Activated naive CD4-positive, alpha-beta T cell treated with Interleukin-2 at 50 U/mL for 16 hours (primary cell): ENCODE measurements at places on chromosomes 1 and 21.

- peak; percentile 44 for DNase-seq
Measured at GRCh38 chr1:1171546-1172340, 1.9 kb upstream of the TTLL10 start.

- no peak for DNase-seq
Measured at GRCh38 chr1:74771913-74772515, 39.1 kb downstream of the TYW3 start.

GRCh38 chr1:85274969-85275453 lies 1.4 kb downstream of the BCL10 start:
- no peak for DNase-seq

- DNase-seq, result no peak
Measured at GRCh38 chr1:29673669-29674626, 437.6 kb downstream of the PTPRU start.

- no peak for DNase-seq
Measured at GRCh38 chr1:242089911-242090310, 91.0 kb upstream of the MAP1LC3C start.

GRCh38 chr1:79501153-79501552 lies 494.6 kb upstream of the ADGRL4 start:
- DNase-seq, result no peak

- no peak for DNase-seq
Measured at GRCh38 chr1:221098471-221099405, 219.5 kb downstream of the HLX start.

DNA sequence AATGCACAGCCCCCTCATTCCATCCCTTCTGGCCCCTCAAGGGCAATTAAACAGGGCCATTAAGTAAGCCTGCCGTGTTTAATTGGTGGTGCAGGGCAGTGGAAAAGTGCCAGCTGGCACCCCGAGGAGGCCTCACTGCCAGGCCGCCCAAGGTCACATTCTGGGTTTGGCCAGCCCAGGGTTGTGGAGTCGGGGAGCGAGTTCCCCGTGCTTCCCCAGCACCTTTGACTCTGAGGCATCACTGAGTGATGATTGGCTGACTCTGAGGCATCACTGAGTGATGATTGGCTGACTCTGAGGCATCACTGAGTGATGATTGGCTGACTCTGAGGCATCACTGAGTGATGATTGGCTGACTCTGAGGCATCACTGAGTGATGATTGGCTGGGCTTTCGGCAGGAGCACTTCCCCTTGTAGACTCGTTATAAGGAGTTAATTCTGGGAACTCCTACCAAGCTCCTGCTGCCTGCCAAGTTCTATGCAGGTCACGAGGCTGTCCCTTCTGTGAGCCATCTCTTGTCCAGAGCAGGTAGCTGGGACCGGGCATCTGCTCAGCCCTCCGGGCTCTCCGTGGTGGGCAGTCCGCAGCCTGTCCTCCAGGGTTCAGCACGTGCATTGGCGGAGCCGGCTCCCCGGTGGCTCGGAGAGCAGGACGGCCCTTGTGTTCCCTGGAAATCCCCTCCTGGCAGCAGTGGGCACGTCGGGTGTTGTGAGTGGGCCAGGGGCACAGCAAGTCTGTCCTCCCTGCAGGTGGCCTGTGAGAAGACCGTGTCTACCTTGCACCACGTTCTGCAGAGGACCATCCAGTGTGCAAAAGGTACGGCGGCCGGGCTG lies 20.9 kb downstream of the CSTB start:
- DNase-seq, result no peak

GRCh38 chr21:14876524-14876840 lies 188.3 kb downstream of the NRIP1 start:
- DNase-seq, result no peak

GRCh38 chr1:198627436-198628066 lies 11.3 kb upstream of the PTPRC start:
- no peak for DNase-seq

GRCh38 chr1:156435545-156436140 lies 64.9 kb downstream of the MEF2D start:
- DNase-seq, result no peak

DNA sequence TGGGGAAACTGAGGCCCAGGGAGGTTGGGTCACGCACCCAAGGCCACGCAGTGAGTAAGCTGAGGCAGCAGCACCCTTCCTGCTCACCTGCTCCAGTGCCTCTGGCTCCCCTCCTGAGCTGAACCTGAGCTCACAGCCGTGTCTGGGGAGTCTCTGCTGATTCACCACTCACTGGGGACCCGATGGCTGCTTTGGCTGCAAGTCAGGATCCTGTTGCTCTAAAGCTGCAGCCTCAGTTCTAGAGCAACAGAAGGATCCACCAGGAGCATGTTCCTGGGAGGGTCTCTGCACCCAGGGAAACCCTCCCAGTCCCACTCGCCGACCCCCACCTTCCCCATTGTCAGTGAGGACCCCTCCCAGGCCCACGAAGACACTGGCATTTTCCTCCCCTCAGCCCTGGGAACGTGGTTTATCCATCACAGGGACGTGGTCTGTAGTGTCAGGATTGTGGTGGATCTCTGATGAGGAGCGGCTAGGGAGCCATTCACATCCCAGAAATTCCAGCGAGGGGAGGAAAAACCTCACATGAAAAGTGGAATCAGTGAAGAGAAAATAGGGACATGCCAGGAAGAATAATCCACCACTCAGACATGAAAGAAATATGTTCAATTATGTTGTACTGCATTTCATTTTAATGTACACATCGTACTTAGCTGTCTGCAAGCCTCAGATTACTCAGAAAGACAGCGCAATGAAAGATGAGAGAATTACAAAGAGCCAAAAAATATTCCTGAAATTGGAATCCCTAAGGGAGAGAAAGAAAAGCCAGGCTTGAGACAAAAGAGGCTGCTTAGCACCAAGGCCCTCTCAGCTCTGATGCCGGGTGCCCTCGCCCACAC lies 447.2 kb downstream of the MATN1 start:
- DNase-seq, result no peak

DNA sequence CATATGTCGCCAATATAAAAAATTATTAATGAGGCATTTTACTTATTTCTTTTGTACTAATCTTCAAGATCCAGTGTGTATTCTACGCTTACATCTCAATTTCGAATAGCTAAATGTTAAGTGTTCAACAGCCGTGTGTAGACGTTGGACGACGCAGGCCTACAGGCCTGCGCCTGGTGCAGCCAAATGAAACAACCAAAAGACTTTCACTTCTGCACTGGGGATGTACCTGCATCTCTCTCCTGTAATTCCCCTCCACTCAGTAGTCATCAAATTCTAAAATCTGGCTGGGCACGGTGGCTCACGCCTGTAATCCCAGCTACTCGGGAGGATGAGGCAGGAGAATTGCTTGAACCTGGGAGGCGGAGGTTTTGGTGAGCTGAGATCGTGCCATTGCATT lies 76.8 kb upstream of the HNRNPU start:
- no peak for DNase-seq

DNA sequence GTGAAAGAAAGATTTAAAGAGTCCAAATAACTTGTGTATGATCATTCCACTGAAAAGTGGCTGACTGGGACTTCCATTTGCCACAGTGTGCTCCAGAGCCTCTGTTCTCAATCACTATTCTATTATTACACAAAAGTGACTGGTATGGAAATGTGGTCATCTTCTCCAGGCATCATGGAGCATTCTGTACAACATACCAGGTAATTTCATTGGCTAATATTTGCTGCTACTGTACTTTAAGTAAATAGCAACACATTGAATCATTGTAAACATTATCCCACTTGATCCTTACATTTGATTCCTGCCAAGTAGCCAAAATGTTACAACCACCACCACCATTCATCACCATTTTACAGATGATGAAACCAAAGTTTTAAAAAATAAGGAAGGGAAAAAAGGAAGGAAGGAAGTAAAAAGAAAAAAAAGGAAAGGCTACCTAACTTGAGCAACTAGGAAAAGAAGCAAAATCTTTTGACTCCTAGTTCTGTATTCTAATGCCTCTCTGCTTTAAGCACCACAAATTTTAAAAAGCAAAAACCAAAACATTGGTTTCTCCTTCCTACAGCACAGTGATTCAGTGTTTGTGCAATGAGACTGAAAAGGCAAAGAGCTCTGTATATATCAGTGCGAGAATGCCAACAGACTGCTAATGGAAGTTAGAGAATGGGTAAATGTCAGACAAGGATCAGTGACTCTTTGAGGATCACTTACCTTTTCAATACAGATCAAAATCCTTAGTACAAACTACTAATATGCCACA lies 361.4 kb upstream of the PTBP2 start:
- no peak for DNase-seq

- no peak for DNase-seq
Measured at GRCh38 chr1:43441894-43442637, 11.7 kb downstream of the HYI start.

DNA sequence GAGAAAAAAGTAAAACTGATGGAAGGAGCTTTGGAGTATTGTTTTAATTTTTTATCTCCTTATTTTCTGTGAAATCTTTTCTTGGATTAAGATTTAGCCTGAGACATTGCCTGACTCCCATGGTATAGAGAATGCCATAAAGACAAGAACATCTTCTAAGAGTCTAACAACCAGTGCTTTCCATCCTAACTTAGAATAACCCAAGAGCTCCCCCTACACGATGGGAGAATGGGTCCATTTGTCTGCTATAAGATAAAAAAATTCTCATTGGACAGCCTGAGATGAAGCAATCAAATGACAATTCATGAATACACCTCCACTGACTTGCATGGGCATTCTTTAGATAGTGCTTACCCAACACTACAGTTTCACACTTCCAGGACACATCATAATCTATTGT lies 478.1 kb downstream of the TTLL7 start:
- DNase-seq, result no peak

DNA sequence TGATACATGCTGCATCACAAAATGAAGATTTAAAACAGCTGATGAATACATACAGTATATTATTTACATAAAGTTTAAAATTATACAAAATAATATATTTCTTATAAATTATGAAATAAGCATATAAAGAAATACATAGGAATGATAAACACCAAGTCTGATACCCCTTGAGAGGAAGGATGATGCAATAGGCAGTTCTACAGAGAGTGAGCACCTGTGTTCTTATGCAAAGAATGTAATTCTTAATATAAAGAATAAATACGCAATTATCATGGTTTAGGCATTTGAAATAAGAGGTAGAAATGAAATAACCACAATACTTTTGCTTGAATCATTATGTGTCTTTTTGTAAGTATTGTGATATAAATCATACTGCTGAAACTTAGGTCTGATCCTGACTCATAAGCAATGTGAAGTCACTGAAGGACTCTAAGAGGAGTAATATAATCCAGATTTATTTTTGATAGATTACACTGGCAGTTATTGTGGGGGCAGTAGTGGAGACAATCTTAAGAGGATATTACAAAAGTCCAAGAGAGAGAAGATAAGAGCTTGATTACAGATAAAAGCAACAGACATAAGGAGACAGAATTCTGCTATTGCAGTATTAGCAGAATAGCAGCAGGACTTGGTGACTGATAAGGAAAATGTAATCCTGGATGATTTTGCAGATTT lies 39.0 kb downstream of the TTLL7 start:
- no peak for DNase-seq

GRCh38 chr1:201714542-201715329 lies 114.2 kb upstream of the IPO9 start:
- DNase-seq, result no peak

GRCh38 chr1:85888921-85889320 lies 180.7 kb upstream of the ZNHIT6 start:
- DNase-seq, result no peak

- DNase-seq, result no peak
Measured at GRCh38 chr1:199353906-199354305, 673.6 kb upstream of the NR5A2 start.

GRCh38 chr1:201741763-201742342 lies 87.1 kb upstream of the IPO9 start:
- no peak for DNase-seq

DNA sequence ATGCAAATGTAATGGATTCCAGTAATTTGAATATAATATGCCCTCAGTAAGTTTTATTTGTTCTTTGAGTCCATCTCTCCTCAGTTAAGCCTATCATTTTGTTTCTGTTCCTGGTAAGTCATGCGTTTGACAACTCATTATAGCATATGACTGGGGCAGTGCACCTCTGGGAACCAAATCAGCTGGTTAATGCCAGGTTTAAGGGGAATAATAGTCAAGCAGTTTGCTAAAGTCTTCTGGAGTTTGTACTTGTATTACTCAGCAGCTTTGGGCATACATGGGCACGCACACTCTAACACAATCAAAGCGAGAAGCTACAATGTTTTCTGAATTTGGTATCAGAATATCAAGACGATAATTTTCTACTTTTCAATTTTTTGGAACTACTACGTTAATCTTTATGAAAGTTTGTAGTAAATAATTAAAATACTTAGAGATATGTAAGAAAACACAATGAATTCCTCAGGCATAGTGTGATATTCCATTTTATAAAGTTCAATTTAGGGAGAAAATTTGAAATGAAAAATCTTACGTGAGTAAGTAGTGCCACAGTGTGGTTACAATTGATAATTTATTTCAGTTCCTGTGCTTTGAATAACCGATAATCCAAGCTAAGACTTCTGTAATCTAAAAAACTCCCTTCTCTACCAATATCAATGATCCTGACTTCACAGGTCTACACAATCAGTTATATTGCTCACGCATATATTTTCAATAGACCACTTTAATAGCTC lies 43.8 kb upstream of the KCTD3 start:
- no peak for DNase-seq

DNA sequence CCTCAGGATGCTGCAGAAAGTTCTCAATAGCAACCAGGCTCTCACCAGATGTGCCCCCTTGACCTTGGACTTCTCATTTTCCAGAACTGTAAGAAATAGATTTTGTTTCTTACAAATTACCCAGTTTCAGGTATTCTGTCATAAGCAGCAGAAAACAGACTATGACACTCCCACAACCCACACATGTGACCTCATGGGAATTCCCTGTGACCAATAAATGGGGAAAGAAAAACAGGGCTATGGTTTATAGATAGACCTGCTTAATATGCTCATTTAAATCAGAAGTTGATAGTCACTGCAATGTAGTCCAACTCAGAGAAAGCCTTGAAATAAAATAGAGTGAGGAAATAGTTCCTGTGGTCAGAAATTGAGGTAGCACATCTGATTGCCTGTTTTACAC lies 380.9 kb upstream of the PTBP2 start:
- DNase-seq, result no peak

GRCh38 chr1:43204394-43204793 lies 32.3 kb downstream of the CFAP57 start:
- no peak for DNase-seq

DNA sequence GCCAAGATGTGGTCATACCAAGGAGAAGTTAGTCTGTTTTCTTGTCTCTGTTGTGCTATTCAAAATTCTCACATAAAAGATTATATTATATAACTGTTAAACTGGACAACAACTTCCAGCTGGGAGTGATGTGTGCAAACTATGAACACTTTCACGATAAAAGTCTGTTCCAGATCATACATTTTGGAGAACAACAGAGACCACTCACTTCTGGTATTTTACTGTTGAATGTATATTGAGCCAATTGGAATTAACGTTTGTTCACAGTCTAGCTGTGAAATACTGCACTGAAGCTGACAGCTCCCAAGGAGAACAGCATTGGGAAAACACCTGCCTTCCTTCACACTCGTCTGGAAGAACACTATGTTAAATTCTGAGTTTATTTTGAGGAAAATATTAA lies 860 bp upstream of the SHCBP1L start:
- no peak for DNase-seq
